Aorta (tissue), 5 donors: ENCODE measurements at places on chromosomes 13 and 19. TPM values are rescaled to one million over a fixed set of nuclear protein-coding genes. Genes with fewer than 3 reads are reported as not detected.

PLK5 gene
- not detected for total RNA-seq

- H3K4me3 ChIP-seq: no peak overlapping the region
- H3K27ac ChIP-seq: no peak overlapping the region
- H3K4me1 ChIP-seq: peaks cover 4% of the 10 kb centered on the region
These were observed 7.0 kb upstream of the WBP4 start for GRCh38 chr13:41054212-41054877.

DNA sequence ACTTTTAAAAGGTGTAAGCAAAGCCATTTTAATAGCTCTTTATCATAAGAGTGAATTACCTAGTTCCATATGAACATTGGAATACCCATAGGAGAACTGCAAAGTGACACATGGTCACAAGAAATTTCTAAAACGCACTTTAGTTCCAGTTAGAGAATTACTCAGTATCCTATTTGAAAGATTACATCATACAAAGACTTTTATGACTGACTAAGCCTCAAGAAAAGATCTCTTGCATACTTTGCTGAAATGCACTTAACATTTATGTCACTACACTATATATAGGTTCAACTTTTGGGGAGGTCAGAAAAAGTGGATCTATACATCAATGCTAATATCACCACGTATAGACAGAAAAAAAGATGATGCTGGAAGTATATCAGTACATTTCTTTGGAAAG lies 7.1 kb downstream of the PCDH9 start:
- H3K27me3 ChIP-seq: no peaks in the 10 kb centered on the region
- DNase-seq: no peak
- no peaks in the 10 kb centered on the region for H3K36me3 ChIP-seq

- H3K36me3 ChIP-seq: no peaks in the 10 kb centered on the region
- H3K27me3 ChIP-seq: no peaks in the 10 kb centered on the region
- H3K27ac ChIP-seq: no peak overlapping the region
These were observed 114.6 kb upstream of the RNF113B start for GRCh38 chr13:98291658-98292057.

DNA sequence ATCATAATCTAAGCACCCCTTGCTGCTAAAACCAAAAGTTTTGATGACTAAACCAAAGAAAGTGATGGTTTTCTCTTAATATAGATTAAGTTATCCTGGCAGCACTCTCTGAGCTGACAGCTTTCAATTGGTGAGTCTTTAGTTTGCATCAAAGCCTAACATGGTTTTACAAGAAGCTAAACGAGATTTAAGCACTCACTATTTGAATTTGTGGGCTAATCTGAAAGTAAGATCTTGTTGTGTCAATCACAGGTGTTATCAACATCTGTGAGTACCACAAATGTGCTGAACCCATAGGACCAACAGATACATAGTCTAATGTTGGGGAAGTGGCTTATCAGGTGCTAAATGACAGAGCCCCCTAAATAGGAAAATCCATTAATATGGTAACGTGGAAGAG lies 223.9 kb downstream of the LHFPL6 start:
- H3K36me3 ChIP-seq: no peaks in the 10 kb centered on the region
- H3K4me1 ChIP-seq: peaks cover 25% of the 10 kb centered on the region
- no peaks in the 10 kb centered on the region for H3K27me3 ChIP-seq
- DNase-seq: no peak
- H3K27ac ChIP-seq: no peak overlapping the region
- H3K4me3 ChIP-seq: no peak overlapping the region

- no peak overlapping the region for H3K27ac ChIP-seq
- H3K27me3 ChIP-seq: no peaks in the 10 kb centered on the region
- no peak overlapping the region for H3K4me3 ChIP-seq
- no peak for DNase-seq
These were observed 942.4 kb upstream of the PCDH20 start for GRCh38 chr13:62357887-62358645.
